ENCODE measurements at places on chromosomes 11 and 22.
A peak's percentile ranks its signal among the peaks of the same experiment; 100 is the strongest.

DNA sequence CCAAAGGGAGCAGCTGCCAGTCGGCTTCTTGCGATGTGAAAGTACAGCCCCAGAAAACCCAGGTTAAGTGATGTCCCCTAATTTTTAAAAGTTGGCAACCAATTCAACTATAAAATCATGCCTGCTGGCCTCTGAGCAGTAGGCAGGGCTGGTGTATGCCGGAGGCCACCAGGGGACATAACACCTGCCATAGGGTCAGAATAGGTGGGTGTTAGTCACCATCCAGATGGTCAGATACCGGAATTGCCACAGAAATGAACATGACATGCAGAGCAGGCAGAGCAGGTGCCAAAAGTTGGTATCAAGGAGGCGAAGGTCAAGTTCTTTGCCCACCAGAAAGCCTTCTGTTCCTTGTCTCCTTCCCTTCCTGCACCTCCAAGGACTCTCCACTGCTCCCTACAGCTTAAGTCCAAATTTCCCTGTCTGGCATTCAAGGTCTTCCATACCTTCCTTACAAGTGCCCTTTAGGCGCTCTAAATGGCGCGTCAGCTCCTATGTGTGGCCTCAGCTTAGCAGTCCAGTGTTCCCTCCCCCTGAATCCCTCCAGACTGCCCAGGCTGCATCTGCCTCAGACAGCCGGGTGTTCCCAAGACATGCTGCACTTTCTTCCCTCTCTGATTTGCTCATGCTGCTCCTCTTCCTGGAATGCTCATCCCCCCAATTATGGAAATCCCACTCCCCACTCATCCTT lies 45.1 kb downstream of the PTPRJ start:
- DNase-seq = no peak

DNA sequence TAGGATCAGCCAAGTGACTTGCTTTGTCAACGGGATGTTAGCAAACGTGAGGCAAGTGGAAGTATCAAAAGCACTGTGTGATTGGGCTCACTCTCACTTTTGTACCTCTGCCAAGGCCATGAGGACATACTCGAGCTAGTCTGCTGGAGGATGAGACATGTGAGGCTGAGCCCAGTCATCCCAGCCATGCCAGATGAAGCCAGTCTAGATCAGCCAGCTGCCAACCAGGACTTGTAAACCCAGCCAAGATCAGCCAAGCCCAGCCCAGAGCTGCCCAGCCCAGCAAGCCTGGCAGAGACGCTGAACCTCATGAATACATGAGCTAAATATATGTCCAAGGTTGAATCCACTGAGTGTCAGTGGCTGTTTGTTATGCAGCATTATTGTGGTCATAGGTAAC lies 369.7 kb downstream of the MN1 start:
- peak; percentile 24 for DNase-seq

- no peak for DNase-seq
Observed at GRCh38 chr11:129273944-129274711, 82.0 kb upstream of the ARHGAP32 start.

DNA sequence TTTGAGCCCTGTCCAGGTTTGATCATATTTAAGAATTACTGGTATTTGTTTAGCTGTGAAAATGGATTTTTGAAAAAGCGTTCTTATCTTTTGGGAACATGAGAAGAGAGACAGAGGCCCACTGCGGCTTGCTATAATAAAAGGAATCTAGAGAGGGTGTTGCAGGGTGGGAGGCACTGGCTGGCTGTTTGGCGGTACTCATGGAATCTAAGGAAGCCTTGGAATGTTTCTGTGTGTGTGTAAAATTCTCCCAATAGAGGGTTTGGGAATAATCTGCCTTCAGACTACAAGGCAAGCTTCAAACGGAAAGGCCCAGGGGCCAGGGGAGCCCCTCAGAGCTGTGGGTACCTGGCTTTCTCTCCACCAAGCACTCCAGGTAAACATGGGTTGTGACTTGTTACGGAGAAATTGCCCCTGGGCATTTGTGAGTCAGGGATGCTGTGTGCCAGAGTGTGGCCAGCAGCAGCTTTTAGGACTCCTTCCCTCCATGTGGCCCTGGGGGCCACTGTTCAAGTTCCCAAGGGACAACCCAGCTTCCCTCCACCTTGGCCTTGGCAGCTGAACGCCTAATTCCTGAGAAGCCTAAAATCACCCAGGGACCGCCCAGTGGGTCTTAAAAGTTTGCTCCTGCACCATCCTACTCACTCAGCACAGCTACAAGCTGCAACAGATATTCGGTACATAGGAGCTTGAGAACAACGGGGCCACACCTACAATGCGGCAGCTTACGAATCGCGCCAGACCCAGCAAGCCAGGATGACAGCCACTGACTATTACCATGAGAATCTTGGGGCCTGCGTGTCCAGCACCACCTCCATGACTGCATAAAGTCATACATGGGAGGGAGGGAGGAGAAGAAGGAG lies 14.1 kb upstream of the SYT8 start:
- DNase-seq = peak; percentile 84

DNA sequence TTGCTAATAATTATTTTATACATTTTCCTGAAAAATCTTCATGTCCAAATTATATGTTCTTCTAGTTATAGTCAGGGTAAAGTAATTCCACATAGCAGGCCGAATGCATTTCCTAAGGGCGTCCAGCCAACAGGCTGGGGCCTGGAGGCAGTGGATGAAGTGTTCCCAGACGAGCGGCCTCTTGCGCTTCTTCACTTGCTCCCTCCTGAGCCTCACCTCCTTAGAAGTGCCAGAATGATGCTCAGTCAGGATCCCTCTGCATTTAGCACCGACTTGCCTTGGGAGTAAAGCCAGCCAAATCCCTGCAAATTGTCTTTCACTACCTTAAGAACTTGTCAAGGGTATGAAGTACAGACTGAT lies 1.5 kb downstream of the OLFML1 start:
- DNase-seq = peak; percentile 31

Measured in fibroblast of skin of scalp (primary cell).